ENCODE measurements at places on chromosomes 2 and 18.

DNA sequence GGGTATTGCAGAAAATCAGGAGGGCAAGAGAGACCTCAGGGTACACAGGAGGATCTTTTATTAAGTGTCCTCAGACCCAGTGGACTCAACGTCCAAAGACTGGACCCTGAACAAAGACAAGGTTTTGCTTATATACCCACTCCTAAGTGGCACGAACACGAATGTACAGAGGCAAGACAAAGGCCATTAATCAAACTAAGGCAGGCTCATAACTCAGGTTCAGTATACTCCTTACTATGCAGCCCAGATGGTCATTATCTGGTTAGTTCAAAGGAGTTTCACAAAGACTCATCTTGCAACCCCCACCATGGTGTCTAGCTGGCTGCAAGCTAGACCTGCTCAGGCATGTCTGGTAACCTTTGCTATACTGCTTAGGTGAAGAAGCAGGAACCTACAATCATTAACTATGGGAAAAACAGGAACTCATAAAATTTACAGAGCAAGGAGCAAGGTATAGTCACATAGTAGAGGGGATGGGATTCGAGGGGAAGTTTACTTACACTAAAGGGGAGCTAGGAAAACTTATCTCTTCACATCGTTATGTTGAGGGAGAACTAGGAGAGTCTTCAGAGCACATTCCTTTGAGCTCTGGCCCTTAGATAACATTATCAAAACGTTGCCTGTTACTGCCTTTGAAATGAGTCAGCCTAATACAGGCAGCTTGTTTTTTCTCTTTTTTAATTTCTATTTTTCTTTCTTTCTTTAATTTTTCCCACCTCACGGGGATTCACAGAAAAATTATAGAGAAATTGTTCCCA, 33.9 kb downstream of the SLC4A3 start:
- no peak for DNase-seq

GRCh38 chr2:3326182-3326537, 51.5 kb downstream of the EIPR1 start:
- no peak for DNase-seq

- DNase-seq: no peak
These were observed 355.4 kb downstream of the KIAA1328 start for GRCh38 chr18:37184209-37184868.

- no peak for DNase-seq
These were observed 30.7 kb downstream of the METTL8 start for GRCh38 chr2:171402906-171403580.

- DNase-seq: no peak
These were observed 77.2 kb downstream of the PIGN start for GRCh38 chr18:62109676-62110075.

DNA sequence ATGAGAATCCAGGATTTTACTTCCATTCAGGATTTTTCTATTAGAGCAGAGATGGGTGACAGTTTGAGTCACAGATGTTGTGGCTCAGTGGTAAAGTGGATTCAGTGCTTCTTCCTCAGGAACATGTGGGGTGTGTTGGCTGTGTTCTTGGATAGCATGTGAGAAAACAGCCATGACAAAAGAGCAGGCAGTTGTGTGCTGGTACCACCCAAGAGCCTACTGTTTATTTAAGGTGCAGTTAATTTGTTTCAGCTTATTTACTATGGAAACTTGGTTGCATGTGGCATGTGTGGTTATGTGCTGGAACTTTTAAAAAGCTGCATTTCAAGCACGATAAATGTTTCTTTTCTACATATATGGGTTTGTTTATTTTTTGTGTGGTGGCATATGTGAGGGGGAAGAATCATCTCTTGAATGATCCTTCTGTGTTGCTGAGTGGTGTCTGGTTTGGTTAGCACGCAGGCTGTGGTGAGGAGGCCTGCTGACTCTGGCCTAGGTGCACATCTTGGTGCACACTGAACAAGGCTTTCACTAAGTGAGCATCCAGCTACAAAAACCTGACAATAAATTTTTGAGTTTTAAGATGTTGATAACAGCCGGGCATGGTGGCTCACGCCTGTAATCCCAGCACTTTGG, 67.3 kb downstream of the SPTBN1 start:
- no peak for DNase-seq

DNA sequence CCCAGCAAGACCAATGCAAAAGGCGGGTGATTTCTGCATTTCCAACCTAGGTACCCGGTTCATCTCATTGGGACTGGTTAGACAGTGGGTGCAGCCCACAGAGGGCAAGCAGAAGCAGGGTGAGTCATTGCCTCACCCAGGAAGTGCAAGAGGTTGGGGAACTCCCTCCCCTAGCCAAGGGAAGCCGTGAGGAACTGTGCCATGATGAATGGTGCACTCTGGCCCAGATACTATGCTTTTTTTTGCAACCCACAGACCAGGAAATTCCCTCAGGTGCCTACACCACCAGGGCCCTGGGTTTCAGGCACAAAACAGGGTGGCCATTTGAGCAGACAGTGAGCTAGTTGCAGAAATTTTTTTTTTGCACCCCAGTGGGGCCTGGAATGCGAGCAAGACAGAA, 662.6 kb upstream of the ACVR2A start:
- no peak for DNase-seq

DNA sequence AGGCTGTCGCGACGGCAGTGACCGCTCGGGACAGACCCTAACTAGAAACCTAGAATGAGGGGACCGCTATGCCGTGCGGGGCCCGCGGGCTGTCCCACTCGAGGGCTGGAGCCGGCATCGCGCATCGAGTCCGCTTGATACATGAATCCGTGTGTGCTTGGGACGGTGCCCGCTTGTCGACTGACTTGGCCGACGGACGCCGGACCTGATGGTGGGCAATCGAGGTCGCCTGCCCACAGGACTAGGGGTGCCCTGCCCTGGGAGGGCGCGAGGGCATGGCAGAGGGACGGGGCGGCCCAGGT, 749 bp upstream of the PTMA start:
- DNase-seq: no peak

GRCh38 chr2:200199005-200199404, 107.5 kb upstream of the SPATS2L start:
- DNase-seq: no peak

DNA sequence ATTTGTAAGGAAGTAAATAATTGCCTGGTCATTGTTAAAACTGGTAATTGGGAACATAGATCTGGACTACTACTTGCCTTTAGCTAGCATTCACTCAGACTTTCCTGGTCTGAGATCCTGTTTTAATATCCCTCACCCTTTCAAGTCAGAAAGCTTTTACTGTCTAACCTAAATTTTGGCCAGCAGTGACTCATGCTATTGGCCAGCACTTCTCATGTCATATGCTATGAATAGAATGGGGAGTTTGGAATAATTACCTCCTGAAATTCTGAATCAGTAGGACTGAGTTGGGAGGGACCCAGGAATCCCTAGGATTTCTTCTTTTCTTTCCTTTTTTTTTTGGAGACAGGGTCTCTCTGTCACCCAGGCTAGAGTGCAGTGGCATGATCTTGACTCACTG, 19.3 kb downstream of the STK36 start:
- peak; percentile 30 for DNase-seq

- DNase-seq: no peak
These were observed 487.0 kb downstream of the DCC start for GRCh38 chr18:52826994-52827393.

DNA sequence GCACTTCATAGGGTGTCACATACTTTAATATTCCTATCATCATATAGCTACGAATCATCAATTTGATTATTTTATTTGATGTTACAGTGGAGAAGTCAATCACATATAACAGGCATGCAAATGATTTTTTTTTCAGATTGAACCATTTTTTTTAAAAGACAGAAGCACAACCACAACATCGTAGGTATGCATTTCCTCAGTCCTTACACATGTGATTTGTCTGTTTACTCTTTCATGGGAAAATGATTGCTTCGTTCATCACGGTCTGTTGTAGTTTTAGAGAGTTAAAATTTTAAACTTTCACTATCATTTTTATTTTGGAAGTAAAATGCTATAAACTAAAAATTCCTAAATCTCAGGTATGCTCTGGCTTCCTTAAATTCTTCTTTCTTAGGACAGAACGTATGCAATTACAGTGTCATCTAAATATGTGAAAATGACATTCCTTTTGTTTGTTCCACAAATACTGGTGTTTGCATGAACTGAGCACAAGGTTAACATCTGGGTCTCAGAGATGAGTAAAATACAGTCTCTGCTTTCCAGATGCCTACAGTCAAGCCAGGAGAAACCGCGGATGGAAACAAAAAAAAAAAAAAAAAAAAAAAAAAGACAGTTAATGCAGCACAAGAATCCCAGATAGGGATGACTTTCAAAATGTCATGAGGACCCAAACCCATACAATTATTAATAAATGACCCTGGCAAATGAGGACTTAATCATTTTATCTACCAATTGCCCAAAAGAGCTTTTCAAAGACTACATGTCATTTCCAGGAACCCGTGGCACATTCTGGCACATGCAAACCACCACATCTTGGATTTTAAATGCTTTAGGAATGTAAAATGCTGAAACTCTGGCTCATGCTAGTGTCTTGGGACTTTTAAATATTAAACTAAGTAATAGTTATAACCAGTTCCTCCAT, 201.2 kb downstream of the LRP1B start:
- DNase-seq: no peak

DNA sequence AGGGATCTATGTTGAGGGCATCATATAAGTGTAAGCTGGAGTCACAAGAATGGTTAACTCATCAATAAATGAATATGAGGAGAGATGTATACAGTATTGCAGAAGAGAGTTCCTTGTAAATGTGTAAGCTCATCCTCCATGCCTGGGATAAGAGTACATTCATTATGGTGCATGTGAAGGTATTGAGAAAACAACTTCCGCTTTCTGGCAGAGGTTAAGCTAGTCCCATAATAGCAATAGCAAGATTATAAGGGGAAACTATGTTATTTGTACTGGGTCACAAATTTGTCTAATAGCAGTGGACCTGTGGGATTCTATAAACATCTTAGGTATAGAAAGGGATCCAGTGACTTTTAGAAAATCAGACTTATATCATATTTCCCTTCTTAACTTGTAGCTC, 44.1 kb downstream of the SCN2A start:
- DNase-seq: no peak

GRCh38 chr18:48660346-48661228, 121.8 kb downstream of the CTIF start:
- DNase-seq: peak; percentile 11

DNA sequence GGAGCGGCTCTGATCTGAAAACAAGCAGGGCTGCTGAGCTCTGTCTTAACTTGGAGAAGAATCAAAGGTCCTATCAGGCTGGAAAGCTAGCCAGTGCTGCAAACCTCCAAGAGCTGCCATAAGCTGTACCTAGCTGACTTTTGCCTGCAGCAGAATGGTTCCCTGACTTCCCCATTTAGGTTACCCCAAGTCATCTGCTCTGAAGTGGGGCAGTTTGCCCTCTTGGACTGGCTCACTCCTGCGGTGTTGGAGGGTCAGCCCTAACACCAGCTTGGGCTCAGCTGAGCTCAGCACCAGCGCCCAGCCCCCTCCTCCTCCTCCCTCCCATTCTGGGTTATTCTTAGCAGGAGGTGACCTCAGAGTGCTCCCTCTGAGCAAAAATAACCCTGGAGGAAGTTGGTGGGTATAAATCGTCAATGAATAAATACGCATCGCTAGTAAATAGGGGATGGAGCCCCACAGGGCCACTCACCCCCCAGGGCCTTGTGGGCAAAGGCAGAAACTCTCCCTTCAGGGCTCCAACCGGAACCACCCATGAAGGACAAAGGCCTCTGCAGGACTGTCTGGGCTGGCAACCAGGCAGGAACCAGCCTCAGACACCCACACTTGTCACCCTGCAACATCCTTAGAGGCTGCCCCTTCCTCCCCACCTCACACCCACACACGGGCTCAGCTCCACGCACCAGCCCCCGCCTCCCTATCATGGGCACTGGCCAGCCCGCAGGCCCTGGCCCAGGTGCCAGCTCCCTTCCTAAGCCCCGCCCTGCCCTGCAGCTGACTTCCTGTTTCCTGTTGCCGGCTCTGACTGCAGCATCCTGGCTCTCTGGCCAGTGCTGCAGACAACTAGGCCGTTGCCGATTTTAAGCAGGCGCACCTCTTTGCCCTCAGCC, 46.9 kb downstream of the DNMT3A start:
- peak; percentile 78 for DNase-seq

GRCh38 chr2:234025466-234025865, 25.0 kb upstream of the SPP2 start:
- no peak for DNase-seq

DNA sequence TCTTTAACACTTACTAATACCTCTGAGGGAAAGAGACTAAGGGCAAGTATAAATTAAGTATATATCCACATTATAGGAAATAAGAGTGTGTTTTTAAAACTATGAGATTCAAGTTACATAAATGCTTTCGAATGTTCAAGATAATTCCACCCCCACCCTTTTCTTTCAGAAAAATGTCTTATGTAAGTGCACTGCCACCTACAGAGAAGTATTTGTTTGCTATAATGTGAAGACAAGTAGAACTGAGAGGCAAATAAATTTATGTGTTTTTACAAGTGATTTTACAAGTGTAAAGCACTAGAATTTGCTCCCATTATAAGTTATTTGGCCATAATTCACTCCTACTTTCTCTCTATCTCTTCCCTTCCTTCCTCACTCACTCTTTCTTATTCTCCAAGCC, 99.9 kb upstream of the CRACDL start:
- no peak for DNase-seq

GRCh38 chr18:48374423-48375149, 34.6 kb downstream of the ZBTB7C start:
- DNase-seq: no peak

DNA sequence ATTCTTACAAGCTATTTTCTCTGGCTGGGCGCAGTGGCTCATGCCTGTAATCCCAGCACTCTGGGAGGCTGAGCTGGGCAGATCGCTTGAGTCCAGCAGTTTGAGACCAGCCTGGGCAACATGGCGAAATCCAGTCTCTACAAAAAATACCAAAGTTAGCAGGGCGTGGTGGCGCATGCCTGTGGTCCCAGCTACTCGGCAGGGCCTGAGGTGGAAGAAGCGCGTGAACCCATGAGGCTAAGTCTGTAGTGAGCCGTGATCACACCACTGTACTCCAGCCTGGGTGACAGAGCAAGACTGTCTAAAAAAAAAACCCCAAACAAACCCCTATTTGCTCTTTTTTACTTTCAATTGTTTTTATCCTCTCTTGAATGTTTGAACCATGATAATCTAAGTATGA, 37.0 kb downstream of the PPP4R1 start:
- DNase-seq: no peak

DNA sequence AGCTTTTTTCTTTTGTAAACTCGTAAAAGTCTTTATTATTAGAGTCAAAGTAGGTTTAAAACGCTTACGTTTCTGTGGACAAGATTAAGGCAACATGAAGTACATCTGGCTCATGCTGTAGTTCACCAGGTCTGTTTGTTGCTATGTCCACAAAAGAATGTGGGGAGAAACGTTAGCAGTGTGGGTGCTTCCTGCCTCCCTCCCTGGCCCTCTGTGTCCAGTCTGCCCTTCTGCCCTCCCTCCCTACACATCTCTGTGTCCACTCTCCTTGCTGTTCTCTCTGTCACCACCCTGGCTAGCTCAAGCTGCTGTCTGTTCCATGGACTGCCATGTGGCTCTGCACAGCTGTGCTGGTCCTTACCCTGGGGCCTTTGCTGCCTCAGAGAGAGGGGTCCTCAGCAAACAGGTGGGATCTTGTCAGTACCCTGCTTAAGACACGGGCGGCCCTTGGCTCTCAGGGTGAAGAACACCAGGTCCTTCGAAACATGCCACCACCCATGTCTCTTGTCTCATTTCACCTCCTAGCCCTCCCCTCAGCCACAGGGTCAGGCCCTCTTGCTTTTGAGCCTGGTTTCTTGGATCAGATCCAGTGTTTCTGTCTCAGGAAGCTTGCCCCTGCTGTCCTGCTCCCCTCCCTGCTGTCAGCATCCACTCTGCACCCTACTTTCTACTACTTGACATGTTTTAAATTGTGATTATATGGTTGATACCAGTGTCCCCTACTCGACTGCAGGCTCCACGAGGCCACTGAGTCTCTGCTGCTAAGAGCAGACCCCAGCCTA, 79.2 kb downstream of the LIMS1 start:
- no peak for DNase-seq
